AG04450 (cell line): ENCODE measurements at places on chromosomes 2 and 18. TPM values are rescaled to one million over a fixed set of nuclear protein-coding genes. Genes with fewer than 3 reads are reported as not detected.

CLEC4F gene
- not detected in 2 replicates for polyA plus RNA-seq

- no peak for DNase-seq
Measured at GRCh38 chr2:150404147-150404546, 83.3 kb downstream of the RND3 start.

GRCh38 chr2:29013057-29013780 lies 32.1 kb downstream of the TOGARAM2 start:
- no peak for DNase-seq

- no peak for DNase-seq
Measured at GRCh38 chr2:200863782-200864175, 679 bp downstream of the CLK1 start.

GRCh38 chr2:39838589-39838988 lies 59.5 kb upstream of the THUMPD2 start:
- no peak for DNase-seq

DNA sequence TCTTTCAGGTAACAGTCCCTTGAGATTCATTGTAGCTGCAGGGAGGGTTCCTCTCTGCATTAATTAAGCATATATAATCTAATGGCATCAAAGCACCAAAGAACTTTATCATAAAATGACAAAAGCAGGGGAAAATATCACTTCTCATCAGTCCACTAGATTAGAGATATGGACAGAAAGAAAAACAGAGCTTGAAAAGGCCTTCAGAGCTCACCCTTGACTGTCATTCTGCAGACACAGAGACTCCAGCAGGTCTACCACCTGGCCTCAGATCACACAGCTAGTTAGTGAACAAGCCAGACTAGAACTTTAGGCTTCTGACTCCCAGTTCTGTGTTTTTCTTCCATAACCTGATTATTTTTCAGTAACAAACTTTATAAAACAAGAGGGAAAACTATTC lies 88.5 kb downstream of the FIGN start:
- DNase-seq, result no peak

DNA sequence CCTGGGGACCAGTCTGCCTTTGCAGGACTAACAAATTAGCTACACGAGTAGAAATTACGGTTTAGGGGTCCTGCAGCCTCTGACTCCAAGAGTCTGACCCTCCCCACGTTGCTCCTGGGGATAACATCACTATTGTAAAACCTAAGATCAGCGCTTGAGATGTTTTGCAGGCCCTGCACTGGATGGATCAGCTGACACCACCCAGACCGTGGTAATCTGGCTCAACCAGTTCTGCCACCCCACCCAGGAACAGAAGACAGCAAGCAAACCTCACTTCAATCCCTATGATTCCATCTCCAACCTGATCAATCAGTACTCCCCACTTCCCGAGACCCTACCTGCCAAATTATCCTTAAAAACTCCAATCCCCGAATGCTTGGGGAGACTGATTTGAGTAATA lies 31.7 kb downstream of the NGEF start:
- DNase-seq, result no peak

IL1RL2 gene
- 0.37 and 0.72 TPM in 2 replicates for polyA plus RNA-seq
